Hindlimb muscle (tissue), 1 donor: ENCODE measurements at places on chromosomes 5 and 9. TPM values are rescaled to one million over a fixed set of nuclear protein-coding genes. Genes with fewer than 3 reads are reported as not detected.
A peak's percentile ranks its signal among the peaks of the same experiment; 100 is the strongest.

GRCh38 chr5:96252596-96252995 lies 180.5 kb downstream of the PCSK1 start:
- DNase-seq: no peak

DNA sequence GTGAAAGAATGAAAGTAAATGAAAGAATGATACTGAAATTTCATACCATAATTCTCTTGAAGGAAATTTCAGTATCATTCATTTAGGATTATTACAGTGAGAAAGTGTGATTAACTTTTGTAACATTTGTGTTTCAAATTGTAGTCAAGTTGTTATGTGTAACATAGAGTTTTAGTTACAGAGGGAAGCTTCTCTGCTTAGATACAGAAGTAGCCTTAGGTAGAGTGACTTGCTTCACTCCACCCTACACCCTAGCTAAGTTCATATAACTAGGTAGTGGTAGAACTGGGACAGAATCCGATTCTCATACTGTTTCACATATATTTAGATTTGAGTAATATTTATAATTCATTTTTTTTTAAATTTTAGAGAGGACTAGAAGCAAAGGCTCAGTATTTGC lies 9.0 kb downstream of the RASA1 start:
- DNase-seq: no peak

DNA sequence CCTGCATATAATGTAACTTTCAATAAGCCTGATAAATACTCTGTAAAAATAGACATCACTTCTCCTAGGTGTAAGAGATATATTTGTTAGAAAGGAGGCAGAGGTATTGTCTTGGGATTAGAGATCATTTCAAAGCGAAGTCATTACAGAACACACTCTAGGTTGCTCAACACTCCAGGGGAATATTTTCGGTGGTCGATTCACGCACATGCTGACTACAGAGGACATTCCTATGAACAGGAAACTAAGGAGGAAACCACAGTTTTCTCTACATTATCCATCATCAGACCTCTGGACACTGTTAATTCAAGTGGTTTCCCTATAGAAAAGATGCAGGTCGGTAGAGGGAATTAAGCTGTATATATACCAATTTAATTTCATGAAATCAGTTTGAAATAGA lies 370.0 kb downstream of the NDUFS4 start:
- no peak for DNase-seq

- DNase-seq: no peak
These were observed 1.9 kb downstream of the SEMA4D start for GRCh38 chr9:89495824-89496560.

DNA sequence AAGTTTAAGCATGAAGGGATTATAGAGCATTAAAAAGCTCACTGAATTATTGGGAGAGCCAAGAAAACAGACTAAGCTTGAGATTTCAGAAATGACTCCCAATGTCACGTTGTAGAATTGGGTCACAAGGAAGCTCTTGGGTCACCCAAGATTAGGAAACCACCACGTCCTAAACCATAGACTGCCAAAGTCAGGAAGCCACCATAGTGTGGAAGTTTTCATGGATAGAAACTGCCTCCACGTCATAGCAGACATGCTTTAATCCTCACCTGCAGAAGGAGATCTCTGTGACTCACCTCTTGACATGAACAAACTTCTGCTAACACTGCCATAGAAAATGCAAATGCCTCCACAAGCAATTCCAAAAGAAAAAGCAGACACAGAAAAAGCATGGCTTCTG lies 106.3 kb downstream of the SLC1A3 start:
- no peak for DNase-seq

DNA sequence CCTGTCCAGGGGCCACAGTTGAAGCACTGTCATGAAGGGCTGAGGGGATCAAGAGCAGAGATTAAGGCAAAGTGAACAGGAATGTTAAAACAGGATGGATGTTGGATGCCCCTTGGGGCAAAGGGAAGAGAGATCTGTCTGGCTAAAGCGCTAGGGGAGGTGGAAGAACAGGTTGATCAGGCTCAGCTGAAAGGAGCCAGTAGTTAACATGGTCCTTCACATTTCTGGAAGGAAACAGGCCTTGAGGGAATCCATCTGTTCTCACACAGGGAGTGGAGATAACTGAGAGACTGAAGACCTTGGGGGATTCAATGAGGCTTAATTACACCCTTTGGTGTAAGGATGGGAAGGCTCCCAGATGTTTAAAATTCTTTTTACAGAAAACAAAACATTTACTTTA lies 5.8 kb downstream of the HAPLN1 start:
- no peak for DNase-seq

- DNase-seq: no peak
These were observed 52.7 kb downstream of the CDKN2A start for GRCh38 chr9:21941337-21941995.

GRCh38 chr5:135377751-135378680 lies 21.0 kb downstream of the MACROH2A1 start:
- DNase-seq: no peak

DNA sequence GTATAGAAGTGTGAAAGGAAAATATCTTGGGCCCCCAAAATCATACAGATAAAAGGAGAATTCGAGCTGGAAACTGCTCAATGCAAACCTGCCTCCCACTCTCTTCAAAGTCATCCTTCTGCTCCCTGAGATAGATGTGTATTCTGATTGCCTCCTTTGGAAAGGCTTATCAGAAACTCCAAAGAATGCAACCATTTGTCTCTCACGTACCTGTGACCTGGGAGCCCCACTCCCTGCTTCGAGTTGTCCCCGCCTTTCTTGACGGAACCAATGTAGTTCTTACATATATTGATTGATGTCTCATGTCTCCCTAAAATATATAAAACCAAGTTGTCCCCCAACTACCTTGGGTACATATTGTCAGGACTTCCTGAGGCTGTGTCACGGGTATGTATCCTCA lies 163.8 kb downstream of the DIRAS2 start:
- DNase-seq: no peak

DNA sequence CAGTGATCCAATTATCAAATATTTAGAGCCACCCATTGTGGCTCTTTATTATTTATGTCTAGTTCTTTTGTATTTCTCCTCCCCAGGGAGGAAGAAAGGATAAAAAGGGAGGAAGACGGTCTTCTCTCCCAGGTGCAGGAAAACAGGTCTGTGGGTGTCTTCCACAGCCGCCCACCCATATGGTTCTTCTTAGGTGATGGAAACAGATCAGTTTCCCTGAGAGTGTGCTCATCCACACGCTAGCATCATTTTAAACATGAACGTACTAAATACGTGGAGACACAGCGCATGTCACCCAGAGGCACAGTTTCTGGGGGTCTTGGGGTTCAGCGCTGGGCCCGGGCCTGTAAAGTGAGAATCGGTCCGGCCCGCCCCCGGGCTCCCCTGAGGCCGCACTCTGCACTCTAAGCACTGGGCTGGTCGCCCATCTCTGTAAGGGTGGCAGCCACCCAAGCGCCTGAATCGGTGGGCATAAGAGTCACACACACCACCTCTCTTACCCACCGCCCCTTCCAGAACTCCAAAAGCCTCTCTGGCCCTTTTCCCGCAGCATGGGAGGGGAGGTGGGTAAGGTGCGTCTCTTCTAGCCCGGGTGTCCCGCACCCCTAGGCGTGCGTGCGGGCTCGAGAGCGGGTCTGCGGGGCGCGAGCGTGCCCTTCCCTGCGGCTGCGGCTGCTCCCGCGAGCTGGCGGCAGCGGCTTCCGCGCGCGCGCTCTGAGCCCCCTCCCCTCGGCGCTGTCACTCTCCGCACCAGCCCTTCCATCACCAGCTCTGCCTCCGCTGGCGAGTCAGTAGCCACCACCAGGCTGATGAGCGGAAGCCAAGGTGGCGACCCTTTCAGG lies 1.3 kb downstream of the PTCH1 start:
- no peak for DNase-seq

DNA sequence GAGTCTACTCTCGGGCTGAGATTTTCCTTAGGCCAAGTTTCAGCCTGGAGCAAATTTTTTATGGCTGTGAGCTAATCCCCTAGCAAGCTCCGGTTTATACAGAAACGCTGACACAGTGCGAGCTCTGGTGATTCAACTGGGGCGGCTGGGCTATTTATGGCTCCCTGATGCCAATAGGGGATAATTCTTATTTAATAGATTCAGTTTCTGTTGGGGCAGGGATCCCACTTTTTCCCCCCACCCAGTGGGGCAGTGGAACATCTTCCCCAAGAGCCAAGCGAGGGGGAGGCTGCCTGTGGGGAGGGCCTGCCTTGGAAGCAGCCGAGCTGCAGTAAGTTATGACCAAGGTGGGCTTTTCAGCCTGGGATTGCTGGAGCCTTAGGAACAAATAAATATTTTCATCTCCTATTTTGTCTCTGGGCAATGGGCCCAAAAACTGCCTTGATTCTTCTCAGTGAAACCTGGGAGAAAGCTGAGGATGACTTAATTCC lies 129.1 kb downstream of the MACROH2A1 start:
- DNase-seq: peak; percentile 64

- no peak for DNase-seq
These were observed 269.6 kb downstream of the PSAT1 start for GRCh38 chr9:78566521-78566920.

- no peak for DNase-seq
These were observed 35.6 kb downstream of the ROR2 start for GRCh38 chr9:91914404-91914803.

- DNase-seq: no peak
These were observed 21.4 kb upstream of the OTULINL start for GRCh38 chr5:14560091-14560595.

DNA sequence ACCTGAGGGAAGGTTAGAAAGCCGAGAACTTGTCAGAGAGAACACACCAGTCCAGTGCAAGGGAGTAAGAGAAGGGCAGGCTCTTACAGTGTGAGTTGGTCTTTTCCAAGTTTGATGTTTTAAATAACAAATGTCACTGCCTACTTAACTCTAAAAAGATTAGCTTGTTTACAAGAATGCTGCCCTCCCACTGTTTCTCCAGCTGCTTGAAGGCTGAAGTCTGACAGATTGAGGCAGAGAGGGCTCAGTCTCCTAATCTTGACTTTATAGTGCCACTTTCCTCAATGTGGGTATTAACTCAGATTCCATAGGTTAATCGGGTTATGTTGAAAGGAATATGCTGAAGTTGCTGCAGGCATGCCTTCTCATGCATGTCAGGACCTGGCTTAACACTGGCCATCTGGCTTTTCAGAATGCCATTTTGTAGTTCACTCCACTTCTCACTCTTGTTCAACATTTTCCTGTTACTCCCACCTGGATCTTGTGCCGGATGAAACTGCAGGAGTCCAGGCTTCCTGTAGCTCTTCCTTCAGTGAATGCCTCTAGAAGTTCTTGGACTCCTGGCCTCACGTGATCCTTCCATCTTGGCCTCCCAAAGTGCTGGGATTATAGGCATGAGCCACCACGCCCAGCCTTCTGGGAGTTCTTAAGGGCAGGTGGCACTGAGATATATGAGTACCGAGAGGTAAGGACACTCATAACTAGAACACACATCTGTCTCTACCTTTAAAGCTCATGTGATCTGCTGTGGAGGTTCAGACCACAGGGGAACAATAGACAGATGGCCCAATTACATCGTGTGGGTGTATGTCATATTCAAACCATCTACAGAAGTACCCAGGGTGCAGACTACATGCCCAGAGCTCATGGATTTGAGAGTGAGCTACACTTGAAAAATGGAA lies 249.7 kb downstream of the ARHGAP26 start:
- DNase-seq: no peak

- DNase-seq: peak; percentile 10
These were observed 378 bp downstream of the DROSHA start for GRCh38 chr5:31531543-31531887.

DNA sequence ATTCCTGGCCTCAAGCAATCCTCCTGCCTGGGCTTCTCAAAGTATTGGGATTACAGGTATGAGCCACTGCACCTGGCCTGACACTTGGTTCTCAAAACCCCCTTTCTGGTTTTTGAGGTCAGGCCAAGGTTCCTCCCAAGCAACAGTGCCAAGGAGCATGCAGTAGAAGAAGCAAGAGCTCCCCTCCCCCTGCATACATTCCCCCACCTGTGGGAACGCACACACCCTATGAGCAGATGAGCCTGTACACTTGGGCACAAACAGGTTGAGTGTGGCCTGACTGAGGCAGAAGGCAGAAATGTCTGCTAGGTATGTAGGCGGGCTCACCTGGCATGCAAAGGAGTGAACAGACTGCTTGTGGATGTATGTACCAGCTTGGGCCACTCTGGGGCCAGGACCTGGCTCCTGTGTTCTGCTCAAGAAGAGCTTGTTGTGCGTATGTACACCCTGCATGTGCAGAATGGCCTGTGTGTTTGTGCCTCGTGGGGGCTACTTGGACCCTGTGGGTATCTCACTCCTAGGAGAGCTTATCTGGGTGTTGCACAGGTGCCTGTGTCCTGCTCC lies 1.7 kb downstream of the GPRIN1 start:
- no peak for DNase-seq

DNA sequence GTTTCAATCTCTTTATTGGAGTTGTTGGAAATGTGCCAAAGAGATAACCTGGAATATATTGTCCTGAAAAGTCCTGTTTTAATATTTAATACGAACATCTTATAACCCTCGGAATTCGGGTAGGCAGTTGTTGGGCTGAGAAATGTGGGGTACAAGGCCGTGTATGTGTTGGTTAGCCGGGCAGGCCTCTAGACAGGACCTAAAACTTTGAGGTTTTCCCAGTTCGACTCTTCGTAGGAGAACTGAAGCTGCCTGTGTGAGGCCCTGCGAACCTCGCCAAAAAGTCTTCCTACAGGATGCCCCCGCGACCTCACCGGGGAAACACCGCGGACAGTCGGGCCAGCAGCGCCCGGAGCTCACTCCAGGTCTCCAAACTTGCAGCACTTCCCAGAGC lies 583 bp upstream of the TJP2 start:
- DNase-seq: no peak

- DNase-seq: no peak
These were observed 772.0 kb upstream of the FAM174A start for GRCh38 chr5:99763021-99763774.

DNA sequence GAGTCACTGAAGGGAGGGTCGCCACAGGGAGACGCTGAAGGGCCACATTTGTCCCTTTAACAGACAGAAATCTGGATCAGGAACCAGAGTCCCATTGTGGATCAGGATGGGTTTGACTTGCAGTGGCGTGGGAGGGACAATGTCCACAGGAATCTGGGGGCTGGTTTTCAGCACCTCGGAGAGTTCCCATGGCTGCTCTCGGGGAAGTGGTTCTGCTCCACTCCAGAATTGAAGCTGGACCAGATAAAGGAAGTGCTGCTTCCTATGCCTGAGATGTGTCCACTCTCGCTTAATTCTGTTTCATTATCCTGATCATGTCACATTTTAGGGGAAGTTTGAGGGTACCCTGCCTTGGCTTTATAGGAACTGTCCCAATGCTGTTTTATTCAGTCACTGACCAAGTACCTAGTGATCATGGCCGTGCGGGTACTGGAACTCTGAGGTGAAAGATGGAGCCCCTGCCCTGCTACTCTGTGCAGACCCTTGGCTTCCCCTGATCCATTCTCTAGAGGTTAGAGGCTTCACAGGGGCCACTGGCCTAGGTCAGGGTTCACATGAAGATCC lies 28.7 kb downstream of the ENHO start:
- peak; percentile 63 for DNase-seq

The NFIB gene
- 84.4 TPM for polyA plus RNA-seq

The IFNA2 gene
- polyA plus RNA-seq: not detected

The GPX3 gene
- 64.9 TPM for polyA plus RNA-seq

The PCDHB11 gene
- polyA plus RNA-seq: 4.4 TPM

The ABCA1 gene
- 6.4 TPM for polyA plus RNA-seq

The GRXCR2 gene
- not detected for polyA plus RNA-seq

The CAVIN4 gene
- 255 TPM for polyA plus RNA-seq
